SK-N-SH treated with all-trans-retinoic acid at 6 μM for 48 hours (cell line): ENCODE measurements at places on chromosomes 5 and 9.

DNA sequence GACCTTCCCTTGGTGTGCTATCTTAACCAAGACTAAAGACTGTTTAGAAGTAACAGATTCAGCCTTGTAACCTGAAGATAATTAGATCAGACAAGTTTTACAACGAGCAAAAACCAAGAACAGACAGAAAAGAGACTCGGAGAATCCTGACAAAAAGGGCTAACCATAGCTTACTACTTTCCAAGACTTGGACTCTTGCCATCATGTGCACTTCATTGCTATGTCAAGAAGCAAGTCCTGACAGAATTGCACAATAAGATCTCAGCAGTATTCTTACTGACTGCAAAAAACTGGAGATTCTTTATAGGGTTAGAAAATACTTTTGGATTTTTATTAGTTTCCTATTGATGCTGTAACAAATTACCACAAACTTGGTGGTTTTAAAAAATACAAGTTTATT, 1539.0 kb upstream of the NUDT12 start:
- peak; percentile 36; the same call in 1 of the 3 replicates for ATAC-seq

GRCh38 chr5:134115806-134116175, 1.3 kb downstream of the TCF7 start:
- ATAC-seq = peak; percentile 12; the same call in 1 of the 3 replicates

DNA sequence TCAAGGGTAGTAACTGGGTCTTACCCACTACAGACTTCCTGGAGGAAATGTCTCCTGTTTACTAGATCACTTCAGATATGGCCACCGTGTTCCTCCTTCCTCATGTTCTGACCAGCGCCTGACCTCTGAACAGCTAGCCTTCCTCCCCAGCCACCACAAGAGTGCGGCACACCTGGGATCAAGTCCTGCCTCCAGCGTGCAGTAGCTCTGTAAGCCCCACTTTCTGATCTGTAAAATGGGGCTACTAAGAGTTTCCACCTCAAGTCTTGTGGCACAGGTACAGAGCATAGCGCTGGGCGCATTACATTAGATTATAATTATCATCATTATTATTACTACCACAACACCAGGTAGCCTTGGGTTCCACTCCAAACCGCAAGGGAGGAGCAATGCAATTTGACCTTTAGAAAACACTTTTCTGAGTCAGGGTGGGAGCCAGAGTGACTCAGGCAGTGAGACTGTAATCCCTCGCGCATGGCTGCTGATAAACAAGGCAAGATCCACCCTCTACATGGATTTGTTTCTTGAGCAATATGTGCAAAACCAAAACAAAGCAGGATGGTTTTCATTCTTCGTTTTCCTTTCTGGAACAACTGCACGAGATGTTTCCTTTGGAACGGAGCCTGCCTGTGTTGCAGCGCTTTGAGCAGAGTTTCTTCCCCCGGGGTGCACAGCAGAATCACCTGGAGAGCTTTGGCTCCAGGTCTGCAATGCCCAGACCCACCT, 65.0 kb upstream of the ANGPTL2 start:
- ATAC-seq = peak; percentile 71

DNA sequence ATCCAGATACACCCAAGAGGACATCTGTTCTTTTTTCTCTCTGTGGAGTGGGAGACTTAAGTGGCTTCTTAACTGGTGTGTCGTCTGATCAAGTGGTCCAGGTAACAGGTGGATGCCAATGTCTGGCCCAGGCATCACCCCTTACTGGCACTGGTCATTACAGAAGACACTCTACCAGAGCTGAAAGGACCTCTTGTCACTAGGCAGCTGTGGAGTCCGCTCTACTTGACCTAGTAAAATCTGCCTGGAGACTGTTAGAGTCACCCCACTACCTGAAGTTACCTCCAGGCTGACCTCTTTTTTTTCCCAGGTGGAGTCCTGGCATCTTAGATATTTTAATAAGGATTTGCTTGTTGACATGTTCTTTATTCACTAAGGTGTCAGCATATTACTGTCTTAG, 22.5 kb downstream of the FXN start:
- no peak for ATAC-seq

DNA sequence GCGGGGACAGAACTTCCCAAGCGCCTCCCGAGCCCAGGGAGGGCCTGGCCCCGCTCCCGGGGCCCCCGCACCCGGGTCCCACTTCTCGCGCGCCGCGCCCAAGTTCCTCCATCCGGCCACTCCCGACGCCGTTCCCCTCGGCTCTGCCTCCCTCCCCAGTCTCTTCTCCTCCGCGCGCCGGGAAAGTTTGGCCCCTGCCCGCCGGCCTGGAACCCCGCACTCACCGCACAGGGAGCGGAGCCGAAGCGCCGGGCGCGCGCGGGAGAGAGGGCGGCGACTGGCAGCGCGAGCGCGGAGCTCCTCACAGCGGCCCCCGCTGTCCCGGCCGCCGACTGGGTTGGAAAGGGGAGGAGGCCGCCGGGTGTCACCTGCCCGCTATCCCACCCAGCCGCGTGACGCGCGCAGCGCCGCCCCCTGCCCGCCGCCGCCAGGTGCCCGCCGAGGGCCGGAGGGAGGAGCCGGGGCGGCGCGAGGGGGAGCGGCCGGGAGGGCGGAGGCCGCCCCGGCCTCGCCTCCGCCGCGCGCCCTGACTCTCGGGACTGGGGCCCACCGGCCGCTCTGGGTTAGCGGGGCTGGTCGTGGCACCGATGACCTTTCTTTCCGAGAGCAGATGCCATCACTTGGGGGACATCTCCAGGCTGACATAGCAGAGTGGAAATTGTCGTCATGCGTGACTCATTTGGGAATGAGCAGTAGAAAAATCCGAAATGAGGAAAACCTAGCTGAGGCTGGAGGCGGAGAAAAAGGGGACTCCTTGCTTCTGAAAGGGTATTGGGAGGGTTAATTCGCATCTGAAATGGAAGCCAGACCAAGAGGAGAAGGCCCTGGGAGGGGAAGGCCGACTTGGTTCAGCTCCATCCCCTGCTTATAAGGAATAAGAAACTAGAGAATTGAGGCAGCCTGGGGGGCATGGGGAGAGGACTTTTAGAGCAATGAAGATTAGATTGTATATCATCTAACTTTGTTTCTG, at the start of gene ELOVL7:
Gene ELOVL7, minus strand, starts transcription at position 334 of the 970 bp plus-strand sequence. CDS start 56,872 bp downstream, outside the sequence.
- peak; percentile 83 for ATAC-seq

DNA sequence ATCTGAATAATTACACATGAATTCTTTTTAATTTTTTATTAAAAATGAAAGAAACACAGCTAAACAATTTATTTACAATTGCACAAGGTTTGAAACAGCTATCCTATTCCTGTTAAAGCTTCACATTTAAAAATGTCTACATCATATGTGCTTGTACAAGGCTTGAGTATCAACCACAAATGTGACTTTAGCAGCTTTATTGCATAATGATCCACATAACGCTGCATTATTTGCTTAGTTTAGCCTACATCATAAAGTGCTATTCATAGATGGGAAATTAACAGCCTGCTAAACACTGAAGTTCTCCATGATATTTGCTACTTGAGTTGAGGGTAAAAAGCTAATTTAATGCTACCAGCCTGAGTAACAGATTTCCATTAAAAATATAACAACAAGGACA, 45.0 kb downstream of the TRIM36 start:
- ATAC-seq = no peak

GRCh38 chr5:151062405-151063141, 18.3 kb downstream of the TNIP1 start:
- no peak for ATAC-seq

DNA sequence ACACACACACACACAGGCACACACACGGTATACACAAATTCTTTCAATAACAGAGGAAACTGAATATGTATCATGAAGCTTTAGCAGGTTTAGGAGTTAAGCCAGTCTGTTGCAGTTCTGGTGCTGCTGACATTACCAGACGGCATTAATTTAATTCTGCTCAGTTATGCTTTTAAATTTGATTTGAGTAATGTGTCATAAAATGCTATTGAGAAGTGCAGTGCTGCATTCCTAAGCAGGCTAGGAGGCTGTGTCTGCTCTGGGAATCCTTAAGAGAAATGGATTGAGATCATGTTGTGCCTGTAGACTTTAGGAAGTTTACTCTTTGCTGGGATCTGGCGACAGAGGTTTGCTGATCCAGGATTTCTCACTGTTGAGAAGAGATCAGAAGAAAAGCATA, 733.8 kb downstream of the BRINP1 start:
- no peak for ATAC-seq

GRCh38 chr9:76687861-76688391, 76.3 kb upstream of the PCA3 start:
- peak; percentile 75 for ATAC-seq

- ATAC-seq = peak; percentile 68
Measured at GRCh38 chr9:69885474-69885929, 64.9 kb downstream of the CFAP95 start.
